MM.1S (cell line): ENCODE measurements at places on chromosomes 2 and 18.

DNA sequence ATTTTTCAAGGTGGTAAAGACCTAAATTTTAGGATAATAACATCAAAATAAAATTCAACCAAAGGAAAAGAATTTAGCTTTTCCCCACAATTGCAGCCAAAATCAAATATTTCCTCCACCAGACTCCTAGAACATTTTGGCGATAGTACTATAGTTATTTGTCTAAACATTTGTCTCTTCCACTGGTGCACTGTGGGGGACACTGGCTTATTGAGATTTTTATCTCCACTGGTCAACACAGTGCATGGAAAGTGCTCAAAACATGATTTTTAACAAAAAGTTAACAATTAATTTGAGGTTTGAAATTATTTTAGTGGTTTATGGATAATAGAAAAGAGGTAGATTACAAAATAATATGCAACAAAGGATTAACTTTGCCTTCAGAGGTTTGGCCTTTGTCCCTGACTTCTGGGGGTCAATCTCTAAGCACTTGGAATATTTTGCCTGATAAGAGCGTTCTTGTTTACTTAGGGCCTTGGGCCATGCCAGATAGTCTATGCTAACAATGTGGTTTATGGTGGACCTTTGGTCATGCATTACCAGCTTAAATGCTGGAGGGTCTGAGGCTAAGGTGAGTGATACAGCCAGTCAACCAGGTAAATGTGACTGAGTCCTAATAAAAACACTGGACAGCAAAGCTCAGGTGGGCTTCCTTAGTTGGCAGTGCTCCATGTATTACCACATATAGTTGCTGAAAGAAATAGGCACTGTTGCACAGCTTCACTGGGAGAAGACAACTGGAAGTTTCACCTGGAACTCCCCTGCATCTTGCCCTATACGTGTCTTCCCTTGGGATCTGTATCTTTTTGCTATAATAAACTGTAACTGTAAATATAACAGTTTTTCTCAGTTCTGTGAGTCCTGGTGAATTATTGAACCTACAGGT lies 67.2 kb upstream of the SATB2 start:
- no peak overlapping the region for H3K27ac ChIP-seq
- H3K27me3 ChIP-seq, result no peaks in the 10 kb centered on the region
- no peaks in the 10 kb centered on the region for H3K4me1 ChIP-seq
- DNase-seq, result no peak
- H3K4me3 ChIP-seq, result no peak overlapping the region
- H3K36me3 ChIP-seq, result no peaks in the 10 kb centered on the region

DNA sequence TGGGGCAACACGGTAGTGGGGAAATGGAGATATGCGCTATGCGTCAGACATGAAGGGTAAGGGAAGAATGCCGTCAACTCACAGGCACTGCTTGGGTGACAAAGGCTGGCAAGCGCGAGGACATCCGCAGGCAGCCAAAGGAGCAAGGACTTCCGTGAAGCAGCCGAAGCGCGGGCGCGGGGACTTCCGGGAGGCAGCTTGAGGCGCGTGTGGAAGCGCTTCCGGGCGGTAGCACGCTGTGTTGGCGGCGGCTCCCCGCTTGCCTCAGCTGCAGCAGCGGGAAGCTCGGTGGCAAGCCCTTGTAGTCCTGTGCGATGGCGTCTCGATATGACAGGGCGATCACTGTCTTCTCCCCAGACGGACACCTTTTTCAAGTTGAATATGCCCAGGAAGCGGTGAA lies at the start of gene PSMA8:
TSS of gene PSMA8 (plus strand) at position 218 of the 400 bp plus-strand sequence. CDS start at position 315, 97 bp downstream.
- H3K27ac ChIP-seq, result no peak within 1 kb of the TSS
- no peak within 1 kb of the TSS for H3K4me3 ChIP-seq
- no peaks in the 10 kb centered on the region for H3K27me3 ChIP-seq
- DNase-seq, result no peak

DNA sequence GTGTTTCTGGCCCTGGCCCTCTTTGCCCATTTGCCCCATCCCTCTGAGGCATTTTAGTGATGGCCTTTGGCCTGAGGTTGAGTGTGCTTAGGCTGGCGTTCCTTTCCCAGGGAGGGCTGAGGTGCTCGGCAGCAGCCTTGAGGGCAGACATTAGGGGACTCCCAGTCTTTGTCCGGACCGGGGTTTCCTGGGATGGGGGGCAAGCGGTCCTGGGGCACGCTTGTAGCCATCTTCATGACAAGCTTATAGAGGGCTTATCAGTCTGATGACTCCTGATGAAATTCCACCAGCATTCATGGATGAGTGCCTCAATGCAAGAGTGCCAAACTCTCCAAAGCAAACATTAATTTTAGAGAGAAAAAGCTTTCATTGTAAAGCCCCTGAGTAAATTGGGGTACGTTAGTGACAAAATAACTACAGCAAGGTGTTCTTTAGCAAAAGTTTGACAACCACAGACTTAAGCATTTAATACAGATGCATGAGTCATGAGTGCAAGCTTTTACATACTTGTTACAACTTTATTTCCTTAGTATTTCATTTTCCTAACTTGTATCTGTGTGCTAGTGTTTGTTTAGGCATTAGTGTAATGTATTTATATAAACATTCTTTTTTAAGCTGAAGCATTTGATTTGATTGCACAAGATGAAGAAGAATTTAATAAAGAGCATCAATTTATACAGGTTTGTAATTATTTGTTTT lies 45.6 kb downstream of the CEP192 start:
- no peak overlapping the region for H3K4me3 ChIP-seq
- peaks cover under 1% of the 10 kb centered on the region; the same call in 1 of the 2 replicates for H3K36me3 ChIP-seq
- DNase-seq, result no peak
- no peaks in the 10 kb centered on the region for H3K4me1 ChIP-seq
- H3K27me3 ChIP-seq, result no peaks in the 10 kb centered on the region

DNA sequence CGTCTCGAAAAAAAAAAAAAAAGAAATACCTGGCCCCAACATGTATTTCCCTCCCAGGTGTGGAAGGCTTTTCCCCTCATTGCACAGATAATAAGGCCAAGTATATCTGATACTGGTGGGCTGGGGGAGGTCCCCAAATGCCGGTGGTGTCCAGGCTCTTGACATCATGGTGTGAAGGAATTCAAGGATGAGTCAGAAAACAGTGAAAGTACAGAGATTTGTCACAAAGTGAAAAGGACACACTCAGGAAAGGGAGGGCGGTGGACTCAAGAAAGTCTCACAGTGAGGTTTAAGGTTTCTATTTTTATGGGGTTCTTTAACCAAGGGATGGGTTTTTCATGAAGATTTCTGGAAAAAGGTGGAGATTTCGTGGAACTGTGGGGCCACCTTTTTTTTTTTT lies 37.8 kb upstream of the FZD5 start:
- no peak overlapping the region for H3K4me3 ChIP-seq
- H3K27me3 ChIP-seq, result no peaks in the 10 kb centered on the region
- H3K27ac ChIP-seq, result no peak overlapping the region

DNA sequence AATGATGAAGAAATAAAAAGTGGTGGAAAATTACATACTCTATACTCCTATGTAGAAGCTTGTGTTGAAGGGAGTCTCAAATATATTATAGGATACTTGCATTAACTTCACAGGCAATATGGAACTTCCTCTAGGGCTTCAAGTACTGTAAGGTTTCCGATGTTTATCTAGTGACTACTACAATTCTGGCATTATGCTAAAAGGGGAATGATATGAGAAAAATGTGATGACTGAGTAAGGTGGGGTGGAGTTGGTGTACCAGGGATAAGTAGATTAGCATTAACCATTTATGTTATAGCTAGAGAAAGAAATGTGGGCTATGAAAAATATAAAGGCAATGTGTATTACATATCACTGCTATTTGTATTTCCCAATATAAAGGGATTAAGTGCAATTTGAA lies 229.5 kb downstream of the DCC start:
- H3K27ac ChIP-seq, result no peak overlapping the region
- no peaks in the 10 kb centered on the region for H3K36me3 ChIP-seq
- no peak overlapping the region for H3K4me3 ChIP-seq
- H3K4me1 ChIP-seq, result no peaks in the 10 kb centered on the region
